ENCODE measurements at places on chromosomes 4 and X. TPM values are rescaled to one million over a fixed set of nuclear protein-coding genes. Genes with fewer than 3 reads are reported as not detected.

IBSP gene
- total RNA-seq, result not detected

SLC26A1 gene
- 0.22 TPM for total RNA-seq

PROM1 gene
- total RNA-seq, result 0.34 TPM

CT83 gene
- not detected for total RNA-seq

CENPVL1 gene
- not detected for total RNA-seq

PAGE2B gene
- total RNA-seq, result not detected

SYTL4 gene
- total RNA-seq, result 2.6 TPM

EXOSC9 gene
- 34.8 TPM for total RNA-seq
